ENCODE measurements at places on chromosomes 4 and X.

- no peak for DNase-seq
Observed at GRCh38 chr4:53511014-53511413, 80.3 kb downstream of the LNX1 start.

GRCh38 chr4:64144994-64145393, 264.3 kb downstream of the TECRL start:
- DNase-seq, result no peak

- no peak for DNase-seq
Observed at GRCh38 chr4:37953620-37954293, 6.4 kb upstream of the PTTG2 start.

GRCh38 chr4:48090621-48091020, 43.4 kb downstream of the TXK start:
- no peak for DNase-seq

DNA sequence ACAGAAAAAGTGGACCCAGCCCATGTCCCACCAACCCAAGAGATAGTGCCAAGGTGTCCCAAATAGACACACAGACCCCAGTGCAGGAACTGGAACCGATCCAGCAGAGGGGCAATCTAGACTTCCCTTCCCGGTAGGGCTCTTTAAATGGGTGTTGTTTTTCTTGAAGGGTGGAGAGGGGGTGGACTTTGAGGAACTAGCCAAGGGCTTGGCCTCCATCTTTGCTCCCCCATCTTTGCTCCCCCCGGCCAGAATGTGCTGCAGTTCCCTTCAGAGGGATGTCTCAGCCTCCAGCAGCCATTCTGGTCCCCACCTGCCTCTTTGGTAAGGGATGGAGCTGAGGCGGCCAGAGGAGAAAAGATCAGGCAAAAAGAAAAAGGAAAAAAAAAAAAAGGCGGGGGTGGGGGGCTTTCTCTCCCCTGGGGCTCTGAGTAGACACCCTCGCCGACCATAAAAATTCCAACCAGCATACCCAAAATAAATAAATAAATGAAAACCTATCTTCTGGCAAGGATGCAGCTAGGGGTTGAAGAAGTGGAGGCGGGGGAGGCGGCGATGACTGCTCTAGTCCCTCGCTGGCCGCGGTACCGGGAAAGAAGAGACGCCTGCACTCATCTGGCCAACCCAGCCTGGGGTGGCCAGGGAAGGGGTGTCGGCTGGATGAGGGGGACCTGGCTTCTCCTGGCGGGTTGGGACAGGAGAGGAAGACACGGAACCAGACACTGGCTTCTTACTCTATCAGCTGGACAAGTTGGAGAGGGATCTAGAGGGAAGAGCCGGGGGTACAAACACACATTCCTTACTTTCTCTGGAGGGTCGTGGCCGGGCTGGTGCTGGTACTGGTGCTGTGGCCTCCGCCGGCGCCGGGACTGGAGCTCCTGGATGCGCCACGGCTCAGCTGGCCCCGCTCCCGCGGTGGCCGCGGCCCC, 38.5 kb upstream of the IQSEC2 start:
- no peak for DNase-seq

DNA sequence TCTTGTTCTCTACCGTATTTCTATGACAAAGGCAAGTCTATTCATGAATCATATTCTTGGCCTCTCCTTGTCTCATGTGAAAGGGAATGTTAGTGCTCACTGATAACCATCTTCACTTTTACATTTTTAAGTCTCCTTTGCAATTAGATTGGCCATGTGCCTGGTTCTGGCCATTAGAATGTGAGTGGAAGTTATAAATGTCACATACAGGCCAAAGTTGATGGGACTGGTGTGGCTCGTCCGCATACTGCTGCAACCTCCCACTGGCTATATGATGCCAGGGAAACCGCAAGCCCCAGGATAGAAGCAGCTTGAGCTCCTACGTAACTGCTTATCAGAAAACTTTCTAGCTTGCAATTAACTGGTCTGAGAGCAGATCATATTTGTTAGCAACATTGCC, 86.1 kb downstream of the MAGEC1 start:
- DNase-seq, result no peak

GRCh38 chrX:122188751-122189150, 995.3 kb upstream of the GRIA3 start:
- no peak for DNase-seq

GRCh38 chrX:70289168-70289792, 447 bp downstream of the PDZD11 start:
- DNase-seq, result no peak

GRCh38 chr4:6948134-6948460, 38.5 kb downstream of the TBC1D14 start:
- DNase-seq, result no peak

DNA sequence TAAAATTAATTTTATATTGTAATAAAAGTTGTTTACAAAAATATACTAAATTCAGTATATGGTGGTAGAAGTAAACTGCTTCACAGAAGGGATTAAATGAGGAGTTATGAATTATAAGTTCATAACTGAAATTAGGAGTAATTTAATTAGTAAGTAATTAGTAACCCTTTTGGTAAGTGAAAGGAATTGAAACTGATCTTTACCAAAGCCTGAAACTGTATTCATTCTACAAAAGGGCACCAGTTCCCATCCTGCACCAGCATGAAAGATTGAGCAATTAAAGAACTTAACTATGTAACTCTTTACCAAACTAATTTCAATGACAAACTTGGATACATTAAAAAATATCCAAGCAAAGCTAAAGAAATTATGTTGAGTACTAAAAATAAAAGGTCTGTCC, 8.2 kb downstream of the MED14 start:
- DNase-seq, result no peak

- no peak for DNase-seq
Observed at GRCh38 chrX:77622233-77622632, 163.8 kb downstream of the ATRX start.

DNA sequence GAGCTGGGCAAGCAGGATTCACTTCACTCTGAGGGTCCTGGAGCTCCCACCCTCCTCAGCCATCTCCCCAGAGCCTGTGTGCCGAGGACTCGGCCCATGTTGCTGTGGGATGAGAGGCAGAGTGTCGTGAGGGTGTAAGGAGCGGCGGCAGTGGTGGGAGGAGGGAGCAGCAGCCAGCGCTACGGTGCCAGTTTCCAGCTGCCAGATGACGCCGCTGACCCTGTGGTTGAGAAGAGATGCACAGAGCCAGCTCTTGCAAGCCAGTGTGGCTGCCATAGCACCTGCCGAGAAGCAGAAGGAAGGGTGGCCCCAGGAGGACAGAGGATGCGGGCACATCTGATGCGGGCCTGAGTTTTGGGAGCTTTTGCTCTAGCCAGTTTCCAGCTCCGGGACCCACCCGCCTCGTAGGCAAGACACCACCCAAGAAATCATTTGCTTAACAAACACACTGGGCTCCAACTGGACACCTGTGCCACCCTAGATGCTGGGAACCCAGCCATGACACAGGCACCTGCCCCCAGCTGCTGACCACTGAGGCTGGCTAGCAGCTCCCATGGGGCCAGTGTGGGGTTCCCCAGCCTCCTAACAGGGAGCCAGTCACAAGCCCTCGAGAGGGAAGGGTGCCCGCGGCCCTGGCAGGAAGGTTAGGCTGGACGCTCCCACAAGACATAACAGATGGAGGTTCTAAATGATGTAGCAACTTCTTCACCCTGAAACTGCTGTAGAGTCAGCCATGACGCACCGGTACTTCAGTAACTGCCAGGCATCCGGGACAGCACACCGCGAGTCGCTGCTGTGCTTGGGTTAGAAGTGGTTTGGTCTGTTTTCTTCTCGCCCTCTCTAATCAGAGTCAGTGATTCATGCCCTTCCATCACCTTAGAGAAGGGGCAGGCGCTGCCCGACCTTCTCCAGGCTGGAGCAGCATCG, 8.9 kb downstream of the MSANTD1 start:
- no peak for DNase-seq

GRCh38 chr4:34010751-34011519, 2233.4 kb downstream of the ARAP2 start:
- DNase-seq, result no peak

GRCh38 chr4:6851962-6852361, 57.7 kb upstream of the TBC1D14 start:
- no peak for DNase-seq

GRCh38 chr4:766152-766515, 59.8 kb downstream of the CPLX1 start:
- DNase-seq, result no peak

GRCh38 chr4:163772238-163772637, 277.7 kb downstream of the TMA16 start:
- no peak for DNase-seq

- no peak for DNase-seq
Observed at GRCh38 chr4:86661006-86661405, 66.9 kb downstream of the PTPN13 start.

DNA sequence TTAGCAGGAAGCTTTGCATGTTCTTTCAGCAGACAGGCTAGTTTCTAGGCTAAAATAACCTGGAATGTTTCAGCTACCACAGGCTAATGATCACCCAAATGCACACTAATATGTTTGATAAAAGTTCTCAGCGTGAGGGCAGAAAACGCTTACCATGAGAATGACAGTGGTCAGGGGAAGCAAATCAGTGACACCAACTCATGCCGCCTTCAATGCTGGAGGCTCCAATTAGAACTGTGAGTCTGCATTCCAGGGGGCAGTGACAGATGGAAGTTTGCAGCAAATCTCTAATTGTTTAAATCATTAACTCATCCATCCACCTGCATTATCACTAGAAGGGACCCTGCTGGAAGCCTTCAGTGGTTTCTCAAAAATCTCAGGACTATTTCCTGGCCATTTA, 43.2 kb downstream of the ANOS1 start:
- no peak for DNase-seq

- DNase-seq, result no peak
Observed at GRCh38 chrX:104679175-104679574, 113.2 kb downstream of the IL1RAPL2 start.

GRCh38 chrX:58025979-58026378, 115.7 kb upstream of the ZXDA start:
- no peak for DNase-seq

DNA sequence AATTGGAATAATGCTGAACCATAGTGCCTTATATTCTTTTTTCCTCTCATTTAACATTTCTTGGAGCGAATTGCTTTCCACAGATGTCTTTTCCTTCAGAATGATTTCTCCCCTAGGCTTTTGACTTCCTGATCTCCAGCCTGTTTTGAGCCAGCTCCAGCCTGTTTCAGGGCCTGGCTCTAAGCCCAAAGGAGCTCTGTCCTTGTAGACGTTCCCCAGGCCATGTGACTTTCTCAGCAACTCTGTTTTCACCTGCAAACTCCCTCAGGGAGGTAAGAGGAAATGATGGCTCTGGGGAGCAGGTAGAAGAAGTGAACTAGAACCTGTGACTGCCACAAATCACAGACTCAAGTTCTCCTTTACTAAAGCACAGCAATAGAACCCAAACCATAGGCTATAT, 89.1 kb downstream of the AKAP4 start:
- no peak for DNase-seq

DNA sequence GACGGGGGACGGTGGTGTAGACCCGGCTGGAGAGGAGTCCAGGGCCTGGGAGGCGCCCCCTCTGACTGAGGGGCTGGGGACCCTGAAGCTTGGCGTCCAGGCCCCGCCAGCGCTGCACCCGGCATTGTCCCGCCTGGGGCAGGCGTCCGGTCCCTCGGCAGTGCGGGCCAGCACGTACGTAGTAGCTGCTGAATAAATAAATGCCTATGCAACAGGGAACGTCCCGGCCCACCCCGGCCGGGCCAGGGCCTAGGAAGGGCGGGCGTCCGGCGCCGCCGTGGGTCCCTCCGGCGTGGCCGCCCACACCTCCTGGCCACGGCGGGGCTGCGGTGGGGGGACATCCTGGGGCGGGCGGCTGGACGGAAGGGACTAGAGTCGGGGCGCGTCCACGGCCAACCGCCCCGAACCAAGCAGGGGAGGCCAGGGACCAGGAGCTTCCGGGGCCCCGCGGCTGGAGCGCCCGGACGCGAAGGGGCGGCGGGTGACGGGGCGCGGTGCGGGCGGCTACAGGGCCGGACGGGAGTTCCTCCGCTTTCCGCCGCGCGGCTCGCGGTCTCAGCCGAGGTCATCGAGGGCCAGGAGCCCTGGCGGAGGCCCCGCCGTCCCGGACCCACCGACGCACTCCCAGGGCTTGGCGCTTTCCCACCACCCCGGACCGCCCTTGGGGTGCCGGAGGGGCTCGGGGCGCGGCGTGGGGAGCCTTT, 886 bp upstream of the WWC2 start:
- no peak for DNase-seq

DNA sequence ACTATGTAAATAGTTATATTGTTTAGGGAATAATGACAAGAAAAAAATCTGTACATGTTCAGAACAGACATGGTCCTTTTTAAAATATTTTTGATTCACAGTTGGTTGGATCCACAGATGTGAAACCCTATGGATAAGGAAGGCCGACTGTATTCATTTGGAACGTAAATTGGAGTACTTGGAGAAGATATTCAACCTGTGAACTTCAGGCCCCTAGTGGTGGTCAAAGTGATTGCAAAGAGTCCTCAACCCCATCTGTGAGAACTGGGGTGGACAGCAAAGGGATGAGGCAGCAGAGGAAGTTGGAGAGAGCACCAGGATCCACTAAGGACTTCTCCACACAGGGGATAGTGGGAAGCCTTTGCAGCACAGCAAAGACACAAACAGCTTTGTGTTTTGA, 6.2 kb upstream of the CXCL13 start:
- DNase-seq, result no peak

- DNase-seq, result no peak
Observed at GRCh38 chr4:28250646-28251045, 1390.0 kb downstream of the STIM2 start.

- no peak for DNase-seq
Observed at GRCh38 chrX:75156531-75156945, 455 bp upstream of the ABCB7 start.

- DNase-seq, result no peak
Observed at GRCh38 chr4:101501421-101501820, 154.1 kb upstream of the PPP3CA start.

- DNase-seq, result no peak
Observed at GRCh38 chr4:6902318-6903042, 7.1 kb upstream of the TBC1D14 start.

DNA sequence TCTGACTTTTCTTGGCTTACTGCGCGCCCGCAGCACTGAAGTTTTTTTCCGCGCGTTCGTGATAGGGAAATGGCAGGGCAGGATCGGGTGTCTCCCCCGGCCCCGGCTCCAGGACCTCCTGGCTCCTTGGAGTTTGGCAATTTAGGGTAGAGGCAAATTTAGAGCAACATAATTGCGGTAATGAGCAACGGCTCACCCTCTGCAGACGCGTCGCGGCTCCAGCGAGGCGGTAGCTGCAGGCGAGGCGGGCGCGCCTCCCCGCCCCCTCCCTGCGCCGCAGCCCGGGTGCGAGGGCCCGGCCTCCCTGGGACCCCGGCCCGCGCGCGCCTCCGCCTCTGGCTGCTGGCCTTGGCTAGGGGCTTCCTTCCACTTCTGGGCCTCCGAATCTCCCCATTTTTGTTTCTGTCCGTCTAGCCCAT, 6.2 kb downstream of the MSX1 start:
- DNase-seq, result no peak

- DNase-seq, result no peak
Observed at GRCh38 chr4:152957437-152958171, 21.5 kb downstream of the FHDC1 start.
